ENCODE measurements at places on chromosomes 12 and 14. TPM values are rescaled to one million over a fixed set of nuclear protein-coding genes. Genes with fewer than 3 reads are reported as not detected.

The MAPK1IP1L gene
- polyA plus RNA-seq = 35.8 TPM

The GLS2 gene
- polyA plus RNA-seq = 4.2 TPM

The CLBA1 gene
- polyA plus RNA-seq = 8.3 TPM

The SMCO2 gene
- polyA plus RNA-seq = 0.66 TPM

The SARNP gene
- polyA plus RNA-seq = 56.2 TPM

The SERPINA1 gene
- polyA plus RNA-seq = 1.5 TPM

The KRT6A gene
- polyA plus RNA-seq = 945 TPM

The CLEC4A gene
- polyA plus RNA-seq = 0.92 TPM

The SERPINA9 gene
- polyA plus RNA-seq = not detected

The TMEM63C gene
- 11.1 TPM for polyA plus RNA-seq

The RTL1 gene
- 0.02 TPM for polyA plus RNA-seq

The BDKRB2 gene
- polyA plus RNA-seq = 8.2 TPM

The RD3L gene
- polyA plus RNA-seq = not detected

The FAM222A gene
- polyA plus RNA-seq = 3.9 TPM

The APOF gene
- polyA plus RNA-seq = not detected

The FOXG1 gene
- 0.10 TPM for polyA plus RNA-seq

The MYBPC1 gene
- not detected for polyA plus RNA-seq

The SDR9C7 gene
- polyA plus RNA-seq = 9.4 TPM

The CMTM5 gene
- polyA plus RNA-seq = not detected

The CLEC2A gene
- not detected for polyA plus RNA-seq

The SLC25A47 gene
- polyA plus RNA-seq = 0.04 TPM

The ACTN1 gene
- polyA plus RNA-seq = 37.4 TPM
